Stimulated activated naive CD4-positive, alpha-beta T cell (primary cell): ENCODE measurements at places on chromosomes 13 and 19.

DNA sequence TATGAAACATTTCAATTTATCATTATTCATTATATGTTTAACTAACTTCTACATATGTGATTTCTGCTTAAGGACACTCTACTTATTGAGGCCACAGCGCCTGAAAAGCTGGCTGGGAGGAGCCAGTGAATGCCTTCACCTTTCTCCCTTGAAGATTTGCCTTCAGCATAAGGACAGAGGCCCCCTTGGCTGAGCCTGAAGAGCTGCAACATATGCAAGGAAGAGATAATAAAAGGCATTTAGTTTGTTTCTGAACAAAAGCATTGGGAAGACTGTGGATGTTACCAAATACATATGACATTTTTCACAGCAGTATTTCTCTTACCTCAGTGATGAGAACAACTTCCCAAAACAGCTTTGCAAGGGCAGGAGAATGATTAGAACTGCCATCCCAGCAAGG, 92.1 kb downstream of the ABCC4 start:
- no peak for DNase-seq

DNA sequence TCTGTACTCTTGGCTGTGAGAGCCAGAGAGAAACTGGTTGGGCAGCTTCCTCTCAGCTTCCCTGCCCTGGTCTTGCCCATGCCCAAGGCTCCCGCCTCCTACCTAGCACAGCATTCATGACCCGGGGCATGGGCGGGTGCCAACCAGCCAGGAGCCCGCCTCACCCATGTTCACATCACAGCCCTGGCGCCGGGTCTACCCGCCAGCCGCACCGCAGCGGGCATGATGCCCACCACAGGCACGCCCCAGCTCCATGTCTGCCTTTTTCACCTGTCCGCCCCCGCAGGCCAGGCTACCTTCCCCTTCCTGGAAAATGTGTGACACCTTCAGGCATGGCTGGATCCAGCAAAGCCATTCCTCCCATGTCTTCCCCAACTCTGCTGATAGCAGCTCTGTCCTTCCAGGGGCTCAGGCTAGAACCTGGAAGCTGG, 42.1 kb downstream of the PTPRS start:
- no peak for DNase-seq

GRCh38 chr13:23279321-23279720, 98.5 kb downstream of the SGCG start:
- no peak for DNase-seq

GRCh38 chr19:16261584-16262368, 62.9 kb upstream of the KLF2 start:
- no peak for DNase-seq

GRCh38 chr13:109857325-109857724, 70.9 kb upstream of the IRS2 start:
- no peak for DNase-seq

- DNase-seq, result peak; percentile 91
Observed at GRCh38 chr13:45417790-45418534, at the start of gene SLC25A30. Gene SLC25A30 (minus strand): TSS chr13:45418373. CDS start chr13:45411425, 6,948 bp downstream.

DNA sequence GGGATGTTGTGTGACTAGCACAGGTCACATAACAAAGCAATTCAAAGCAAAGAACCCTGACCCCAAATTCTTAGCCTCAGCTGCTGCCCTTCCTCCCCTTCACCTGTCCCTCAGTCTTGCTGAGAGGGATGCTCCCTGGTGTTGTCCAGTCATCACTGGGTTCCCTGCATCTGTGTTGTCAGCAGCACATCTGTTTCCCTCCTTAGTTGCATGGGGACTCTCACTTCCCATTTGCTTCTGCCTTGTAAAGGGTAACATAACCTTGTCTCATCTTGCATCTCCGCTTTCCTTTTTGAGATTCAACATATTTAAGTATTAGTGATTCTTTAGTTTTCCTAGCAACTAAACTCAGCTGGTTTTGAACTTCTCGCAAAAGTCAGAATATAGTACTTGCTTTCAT, 54.0 kb downstream of the SPATA13 start:
- DNase-seq, result no peak

- no peak for DNase-seq
Observed at GRCh38 chr13:96900986-96901385, 93.3 kb downstream of the OXGR1 start.

DNA sequence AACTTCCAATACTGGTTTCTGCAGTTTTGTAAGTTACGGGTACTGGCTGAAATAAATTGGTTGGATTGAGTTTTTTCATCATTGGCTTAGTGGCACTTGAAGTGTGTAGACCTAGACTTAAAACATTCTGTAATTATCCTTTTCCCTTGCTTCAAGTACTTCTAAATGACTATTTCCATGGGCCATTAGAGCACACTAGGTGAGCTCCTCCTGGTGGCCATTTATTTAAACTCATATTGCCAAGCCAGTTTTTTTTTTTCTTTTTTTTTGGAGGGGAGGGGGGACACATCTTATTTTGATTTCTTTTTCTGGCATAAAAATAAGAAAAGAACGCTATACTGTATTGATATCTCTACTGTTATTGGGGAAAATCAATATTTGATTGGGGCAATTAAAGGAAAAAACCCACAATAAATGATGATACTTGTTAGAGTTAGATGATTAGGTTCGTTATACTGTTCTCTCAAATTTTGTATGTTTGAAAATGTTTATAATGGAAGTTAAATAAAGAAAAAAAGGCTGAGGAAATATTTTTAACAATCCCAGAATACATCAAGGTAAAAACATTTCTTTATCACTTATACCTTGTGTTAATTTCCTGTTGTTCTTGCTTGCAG, 82.9 kb downstream of the PDS5B start:
- DNase-seq, result no peak
